ENCODE measurements at places on chromosomes 4 and X.

DNA sequence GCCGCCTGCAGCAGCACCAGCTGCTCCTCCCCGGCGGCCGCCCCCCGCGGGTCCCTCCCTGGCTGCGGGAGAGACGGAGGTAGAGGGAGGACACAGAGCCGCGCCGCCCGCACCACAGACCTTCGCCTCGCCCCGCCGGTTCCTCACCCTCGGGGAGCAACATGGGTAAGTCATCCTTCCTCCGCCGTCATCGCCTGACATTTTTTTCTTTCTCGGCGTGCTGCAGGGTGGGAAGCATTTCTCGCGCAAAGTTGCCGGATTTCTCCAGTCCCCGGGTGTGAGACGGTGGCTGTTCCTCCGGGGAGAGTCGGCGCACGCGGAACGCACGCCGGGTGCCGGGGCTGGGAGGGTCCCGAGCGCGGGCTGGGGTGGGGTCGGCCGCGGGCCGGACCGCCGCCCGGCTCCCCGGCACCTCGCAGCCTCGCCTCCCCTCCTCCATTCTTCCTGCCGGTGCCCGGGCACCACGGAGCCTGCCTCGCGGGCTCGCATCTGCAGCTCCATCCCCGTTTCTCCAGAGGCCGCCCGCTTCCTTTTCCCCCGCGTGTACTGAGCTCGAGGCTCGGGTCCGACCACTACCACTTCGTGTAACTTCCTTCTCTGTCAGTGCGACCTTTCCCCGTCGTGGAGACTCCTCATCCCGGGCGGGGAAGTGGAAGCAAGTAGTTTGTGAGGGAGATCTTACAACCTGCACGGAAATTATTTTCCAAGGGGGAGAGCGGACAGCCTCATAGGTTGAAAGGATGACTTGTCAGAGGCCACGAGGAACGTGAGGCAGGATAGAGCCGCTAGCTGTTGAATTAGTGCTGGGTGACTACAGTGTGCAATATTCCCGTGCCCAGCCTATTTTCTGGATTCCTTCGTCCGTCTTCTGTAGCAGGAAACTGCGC lies 464 bp downstream of the RAP1GDS1 start:
- DNase-seq, result peak; percentile 45

DNA sequence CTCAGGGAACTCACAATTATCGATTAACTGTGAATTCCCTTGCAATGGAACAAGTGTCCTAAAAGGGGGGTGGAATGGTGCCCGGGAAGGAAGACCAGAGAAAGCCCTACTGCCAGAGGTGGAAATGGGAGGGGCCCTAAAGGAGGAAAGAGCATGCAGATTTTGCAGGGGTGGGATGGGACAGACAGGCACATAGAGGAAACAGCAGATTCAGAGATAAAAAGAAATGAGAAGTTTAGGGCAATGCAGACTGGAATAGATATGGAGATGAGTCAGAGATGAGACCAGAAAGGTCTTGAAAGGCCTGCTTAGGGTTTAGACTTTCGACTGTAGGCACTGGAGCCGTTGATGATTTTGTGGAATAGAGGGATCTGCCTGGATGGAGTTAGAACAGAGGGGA lies 57.4 kb upstream of the PITX2 start:
- DNase-seq, result no peak

DNA sequence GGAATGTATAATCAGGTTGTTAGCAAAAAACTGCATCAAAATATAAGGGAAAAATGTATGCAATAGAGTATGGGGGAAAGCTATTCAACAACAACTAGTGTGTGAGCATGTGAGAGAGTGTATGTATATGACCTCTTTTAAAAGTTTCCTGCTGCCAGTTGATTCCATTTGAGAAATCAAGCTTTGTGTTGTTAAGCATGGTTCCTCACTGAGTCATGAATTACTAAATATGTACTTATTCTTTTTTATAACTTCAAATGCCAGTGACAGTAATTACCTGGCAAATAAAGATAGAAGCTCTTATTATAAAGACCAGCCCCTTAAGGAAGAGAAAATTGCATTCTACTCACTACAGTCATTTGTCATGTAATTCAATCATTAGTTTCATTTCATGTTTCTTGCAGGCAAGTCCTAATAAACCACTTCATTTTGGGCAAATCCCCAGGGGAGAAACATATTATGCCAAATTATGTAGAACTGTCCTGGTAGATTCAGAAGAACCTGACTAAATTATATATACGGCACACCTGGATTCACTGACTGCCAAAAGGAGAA lies 19.2 kb downstream of the RASGEF1B start:
- no peak for DNase-seq

- DNase-seq, result no peak
Observed at GRCh38 chrX:130055899-130056298, 54.4 kb downstream of the ELF4 start.

GRCh38 chr4:128565565-128566186 lies 243.8 kb upstream of the JADE1 start:
- peak; percentile 6 for DNase-seq

DNA sequence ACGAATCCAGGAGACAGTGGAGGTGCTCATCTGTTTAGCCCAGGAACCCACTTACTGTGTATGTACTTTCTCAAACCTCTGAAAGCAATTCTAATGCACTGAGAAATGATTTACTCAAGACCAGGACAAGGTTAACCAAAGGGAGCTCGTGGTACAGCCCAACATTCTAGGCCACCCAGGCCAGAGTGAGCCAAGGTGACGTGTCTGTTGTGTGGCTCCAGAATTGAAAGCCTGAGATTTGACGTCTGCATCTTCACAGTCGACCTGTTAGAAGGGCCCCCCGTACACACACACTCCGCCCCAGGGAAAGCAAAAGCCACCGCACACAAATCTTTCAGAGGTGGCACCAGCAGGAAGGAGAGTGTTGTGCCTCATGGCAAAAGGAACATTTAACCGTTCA lies 2.3 kb downstream of the MAP3K15 start:
- no peak for DNase-seq

DNA sequence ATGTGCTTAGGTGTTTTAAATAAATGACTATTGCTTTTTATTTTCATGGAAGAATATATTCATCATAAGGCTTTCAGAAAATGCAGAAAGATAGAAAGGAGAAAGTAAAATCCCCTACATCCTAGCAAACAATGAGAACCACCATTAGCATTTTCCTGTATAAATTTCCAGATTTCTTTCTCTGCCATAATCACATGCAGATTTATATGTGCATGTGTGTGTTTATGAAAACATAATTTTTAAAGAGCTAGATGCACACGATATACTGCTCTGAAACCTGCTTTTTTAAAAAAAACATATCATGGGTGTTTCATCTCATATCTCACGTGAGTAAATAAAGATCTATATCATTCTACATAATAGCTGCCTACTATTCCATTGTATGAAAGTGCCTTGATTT lies 26.4 kb upstream of the PPARGC1A start:
- no peak for DNase-seq

DNA sequence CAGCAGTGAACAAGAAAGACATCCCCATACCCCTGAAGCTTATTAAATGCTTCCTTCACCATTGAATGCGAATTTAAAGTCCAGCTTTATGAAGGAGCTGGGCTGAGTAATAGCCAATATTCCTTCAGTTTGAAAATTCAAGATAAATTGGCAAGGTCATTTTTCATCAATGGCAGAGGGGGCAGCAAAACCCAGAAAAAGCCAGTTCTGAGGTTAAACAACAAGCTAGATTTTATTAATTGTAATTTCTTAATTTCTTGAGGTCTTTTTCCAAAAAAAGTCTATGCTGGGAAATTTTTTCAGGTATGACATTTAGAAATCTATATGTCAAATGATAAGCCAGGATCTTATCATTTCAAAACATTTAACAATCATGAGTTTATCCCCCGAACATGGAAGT lies 808.9 kb downstream of the RPA4 start:
- DNase-seq, result no peak

DNA sequence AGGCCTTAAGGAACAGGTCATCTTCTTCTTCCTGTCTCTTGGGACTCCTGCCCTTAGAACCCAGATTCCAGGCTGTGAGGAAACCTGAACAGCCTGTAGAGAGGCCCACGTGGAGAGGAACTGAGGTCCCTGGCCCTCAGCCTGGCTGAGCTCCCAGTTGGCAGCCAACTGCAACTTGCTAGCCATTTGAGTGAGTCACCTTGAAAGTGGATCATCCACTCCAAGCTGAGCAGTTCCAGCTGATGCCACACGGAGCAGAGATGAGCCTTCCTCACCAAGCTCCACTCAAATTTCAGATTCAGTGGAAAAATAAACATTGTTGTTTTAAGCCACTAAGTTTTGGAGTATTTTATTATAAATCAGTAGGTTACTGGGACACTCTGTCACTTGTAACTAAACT lies 392.5 kb downstream of the BCOR start:
- DNase-seq, result no peak

DNA sequence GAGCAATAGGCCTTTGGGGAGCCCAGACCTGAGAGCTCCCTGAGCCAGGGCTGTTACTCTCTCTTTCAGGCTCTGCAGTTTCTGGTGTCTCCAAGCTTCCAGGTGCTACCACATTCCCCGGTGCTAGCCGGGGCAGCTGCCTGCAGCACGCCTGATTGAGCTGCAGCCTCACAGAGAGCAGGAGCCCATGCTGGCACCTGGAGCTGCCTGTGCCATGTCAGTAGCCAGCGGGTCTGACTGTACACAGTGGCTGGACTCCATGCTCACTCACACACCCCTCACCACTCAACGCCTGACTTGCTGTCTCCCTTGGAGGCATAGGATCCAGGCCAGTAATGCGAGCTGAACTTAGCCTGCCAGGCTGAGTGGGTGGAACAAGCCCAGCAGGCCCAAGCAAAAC lies 800.4 kb upstream of the AGA start:
- DNase-seq, result no peak

DNA sequence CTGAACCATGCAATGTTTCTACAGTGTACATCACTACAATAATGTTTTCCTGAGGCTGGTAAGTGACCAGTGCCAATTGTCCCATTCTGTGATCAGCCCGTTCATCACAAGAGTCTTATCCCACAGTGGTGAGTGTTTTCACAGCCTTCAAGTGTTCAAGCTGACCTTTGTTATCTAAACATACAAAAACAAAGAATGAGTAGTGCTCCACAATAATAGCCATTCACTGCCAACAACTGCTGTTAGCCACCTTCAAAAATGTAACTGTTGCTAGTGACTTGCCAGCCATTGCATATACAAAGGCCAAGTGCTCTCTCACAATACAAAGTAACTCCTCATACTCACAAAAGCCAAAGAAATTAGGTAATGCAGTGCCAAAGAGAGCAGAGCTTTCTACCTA lies 1084.1 kb downstream of the FAM133A start:
- no peak for DNase-seq

DNA sequence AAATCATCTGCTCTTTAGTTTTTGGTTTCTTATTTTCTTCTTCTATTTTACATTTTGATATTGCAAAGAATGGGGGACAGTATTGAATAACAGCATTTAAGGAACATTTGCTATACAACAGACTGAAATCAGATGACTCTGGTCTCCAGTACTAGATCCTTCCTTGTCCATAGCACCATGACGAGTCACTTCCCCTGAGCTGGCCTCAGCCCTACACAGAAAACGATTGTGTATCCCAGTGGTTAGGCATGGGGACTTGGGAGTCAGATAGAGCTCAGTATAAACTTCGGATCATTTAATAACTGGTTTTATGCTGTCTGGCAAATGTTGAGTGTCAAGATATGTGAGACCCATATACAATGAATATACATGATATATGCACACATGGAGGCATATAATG lies 44.7 kb upstream of the BEX4 start:
- no peak for DNase-seq

GRCh38 chrX:2677764-2678163 lies 13.3 kb upstream of the CD99 start:
- no peak for DNase-seq

GRCh38 chr4:138344054-138344453 lies 101.9 kb upstream of the SLC7A11 start:
- no peak for DNase-seq

- no peak for DNase-seq
Observed at GRCh38 chr4:40606239-40606767, 23.4 kb downstream of the RBM47 start.

DNA sequence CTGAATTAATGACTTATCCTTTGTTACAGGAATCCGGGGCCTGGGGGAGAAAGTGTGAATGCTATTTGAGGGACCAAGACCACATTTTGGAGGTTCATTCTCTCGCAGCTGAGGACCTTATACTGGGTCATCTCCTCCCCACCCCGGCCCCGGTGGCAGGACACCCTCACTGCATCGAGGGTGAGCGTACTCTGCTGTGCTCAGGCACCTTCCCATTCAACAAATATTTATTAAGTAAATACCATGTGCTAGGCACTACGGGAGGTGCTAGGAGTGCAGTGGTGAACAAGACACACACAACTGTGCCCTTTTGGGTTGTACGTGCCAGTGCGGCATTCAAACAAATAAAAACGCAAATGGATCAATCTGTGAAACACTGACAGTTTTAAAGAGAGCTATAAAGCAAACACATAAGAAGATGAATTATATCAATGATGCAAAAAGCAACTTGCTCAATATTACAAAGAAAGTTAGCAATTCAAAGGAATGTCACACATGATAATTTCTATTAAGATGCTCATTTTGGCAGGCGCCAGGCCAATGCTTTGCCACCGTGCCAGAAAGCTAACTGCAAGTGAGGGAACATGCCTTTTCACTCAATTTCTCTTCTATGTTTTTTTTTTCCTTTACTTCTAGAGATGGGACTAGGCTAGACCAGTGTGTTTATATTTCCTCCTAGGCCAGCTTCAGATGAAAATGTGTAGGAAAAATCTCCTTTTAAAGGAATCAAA lies 24.6 kb downstream of the ADGRG2 start:
- DNase-seq, result no peak

GRCh38 chr4:76199664-76200211 lies 13.9 kb downstream of the SCARB2 start:
- DNase-seq, result peak; percentile 34

DNA sequence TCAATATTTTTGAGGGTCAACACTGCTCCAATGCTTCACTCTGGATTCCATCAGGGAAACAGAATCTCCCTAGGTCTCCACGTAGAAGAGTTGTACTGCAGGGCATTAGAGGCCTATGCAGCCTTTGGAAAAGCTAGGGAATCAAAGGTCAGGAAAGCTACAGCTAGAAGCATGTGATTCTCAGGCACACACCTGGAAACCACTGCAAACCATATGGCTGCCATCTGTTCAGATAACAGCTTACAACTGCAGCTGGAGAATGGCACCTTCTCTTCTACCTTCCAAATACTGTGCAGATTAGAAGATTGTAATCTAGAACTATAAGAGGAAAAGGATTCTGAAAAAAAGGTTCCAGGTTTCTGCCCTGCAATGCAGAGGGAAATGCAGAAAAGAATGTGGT lies 60.6 kb downstream of the BTC start:
- no peak for DNase-seq
